ENCODE measurements at places on chromosomes 3 and 15.

DNA sequence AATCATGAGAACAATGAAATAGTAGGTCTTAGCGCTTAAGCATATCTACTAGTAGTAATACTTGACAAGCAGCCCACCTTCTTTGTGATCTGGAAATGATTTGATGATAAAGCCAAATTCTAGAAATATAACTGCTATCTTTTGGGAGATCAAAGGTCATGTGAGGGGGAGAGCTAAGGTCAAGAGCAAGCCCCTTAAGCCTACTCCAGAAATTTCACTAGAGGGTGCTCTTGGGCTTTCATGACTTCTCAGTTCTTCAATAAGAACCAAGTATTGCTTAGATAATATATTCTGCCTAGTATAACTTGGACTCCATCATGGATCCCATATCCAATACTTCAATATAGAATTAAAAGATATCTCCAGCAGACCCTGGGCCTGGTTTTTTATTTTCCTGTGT, 319.6 kb downstream of the ZBTB20 start:
- no peak for DNase-seq

DNA sequence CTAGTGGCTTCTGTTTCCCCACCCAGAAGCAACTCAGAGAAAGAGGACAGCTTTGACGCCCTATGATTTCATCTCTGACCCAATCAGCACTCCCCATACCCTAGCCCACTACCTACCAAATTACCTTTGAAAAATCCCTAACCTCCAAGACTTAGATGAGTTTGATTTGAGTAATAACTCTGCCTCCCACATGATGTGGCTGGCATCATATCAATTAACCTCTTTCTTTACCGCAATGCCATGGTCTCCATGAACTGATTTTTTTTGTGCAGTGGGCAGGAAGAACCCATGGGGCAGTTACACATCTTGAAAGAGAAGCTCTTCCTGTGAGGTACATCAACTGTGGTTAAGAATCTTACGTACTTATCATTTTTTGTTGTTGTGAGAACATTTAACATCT, 25.5 kb upstream of the APOD start:
- DNase-seq, result no peak

- DNase-seq, result no peak
Observed at GRCh38 chr3:169660709-169661360, 2.7 kb downstream of the MECOM start.

GRCh38 chr3:194294895-194295214, 56.3 kb downstream of the CPN2 start:
- DNase-seq, result no peak

DNA sequence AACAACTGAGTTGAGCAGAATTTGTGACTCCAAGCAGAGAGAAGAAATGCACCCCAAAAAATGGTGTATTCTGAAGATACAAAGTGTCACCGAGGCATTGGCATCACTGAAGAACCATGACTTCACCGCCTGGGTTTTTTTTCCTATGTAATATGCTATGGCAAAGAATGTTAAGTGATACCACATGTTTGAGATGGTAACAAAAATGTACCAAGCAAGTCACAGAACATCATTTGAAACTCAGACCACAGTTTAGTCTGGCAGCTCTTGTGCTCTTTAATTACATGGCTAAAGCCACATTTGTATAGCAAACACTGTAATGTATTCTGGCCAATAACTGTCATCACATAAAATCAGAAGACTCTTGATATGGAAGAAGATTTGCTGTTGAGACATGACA, 323.5 kb downstream of the ULK4 start:
- DNase-seq, result no peak

DNA sequence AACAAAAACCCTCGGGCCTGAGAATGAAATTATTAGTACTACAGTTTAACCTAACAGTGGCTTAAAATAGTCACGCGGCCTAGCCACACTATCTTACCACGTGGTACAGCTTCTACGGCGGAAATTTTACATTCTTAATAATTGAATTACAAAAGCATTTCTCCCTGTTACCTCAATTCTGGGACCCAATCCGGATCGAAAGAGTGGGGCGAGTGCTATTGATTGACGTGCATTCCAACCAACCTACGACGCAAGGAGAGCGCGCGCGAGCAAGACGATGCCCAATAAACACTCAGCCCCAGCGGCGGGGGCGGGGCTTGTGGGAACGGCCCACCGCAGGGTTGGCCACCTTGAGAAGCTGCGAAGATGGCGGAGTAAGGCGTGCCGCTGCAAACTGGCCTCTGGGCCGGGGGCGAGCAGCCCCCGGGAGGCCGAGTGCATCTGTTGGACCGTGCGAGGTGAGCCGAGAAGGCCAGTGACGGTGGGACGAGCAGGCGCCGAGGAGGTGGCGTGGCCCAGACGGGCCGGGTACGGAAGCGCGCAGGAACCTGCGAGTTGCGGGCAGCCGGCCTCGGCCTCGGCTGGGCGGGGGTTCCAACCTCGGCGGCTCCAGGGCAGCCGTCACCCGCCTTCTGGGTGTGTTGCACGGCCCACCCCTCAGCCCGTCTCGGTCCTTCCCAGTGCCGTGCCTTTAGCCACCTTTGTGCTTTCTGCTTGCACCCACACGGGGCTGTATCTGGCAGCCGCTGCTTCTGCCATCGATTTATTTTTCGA, 48.6 kb downstream of the OIP5 start:
- peak; percentile 98 for DNase-seq

DNA sequence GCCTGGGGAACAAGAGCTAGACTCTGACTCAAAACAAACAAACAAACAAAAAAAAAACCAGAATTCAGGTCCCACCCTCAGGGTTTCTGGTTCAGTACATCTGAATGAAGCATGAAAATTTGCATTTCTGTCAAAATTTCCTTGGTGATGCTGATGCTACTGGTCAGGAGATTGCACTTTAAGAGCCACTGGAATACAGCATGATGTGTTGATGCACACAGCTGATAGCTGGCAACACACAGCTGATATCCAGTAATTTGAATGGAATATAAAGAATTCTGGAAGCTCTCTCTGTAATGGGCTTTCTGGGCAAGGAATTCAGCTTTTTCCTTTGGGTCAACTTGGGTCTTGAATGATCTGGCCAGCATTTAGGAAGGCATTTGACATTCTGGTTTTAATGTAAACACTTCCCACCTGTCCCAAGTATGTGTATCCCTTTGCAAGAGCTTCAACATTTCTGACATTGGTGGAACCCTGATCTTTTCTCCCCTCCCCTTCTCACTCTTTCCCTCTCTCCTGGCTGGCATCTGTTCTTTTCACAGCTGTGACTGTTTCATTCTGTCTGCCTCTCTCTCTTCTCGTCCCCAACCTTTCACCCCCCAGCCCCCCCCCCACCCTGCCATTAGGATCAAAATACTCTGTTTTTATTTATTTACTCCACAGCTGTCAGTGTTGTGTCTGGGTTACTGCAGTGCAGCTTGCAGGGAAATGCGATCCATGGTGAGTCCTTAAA, 189.5 kb downstream of the TPRG1 start:
- no peak for DNase-seq
